ENCODE measurements at places on chromosomes 5 and 9.

DNA sequence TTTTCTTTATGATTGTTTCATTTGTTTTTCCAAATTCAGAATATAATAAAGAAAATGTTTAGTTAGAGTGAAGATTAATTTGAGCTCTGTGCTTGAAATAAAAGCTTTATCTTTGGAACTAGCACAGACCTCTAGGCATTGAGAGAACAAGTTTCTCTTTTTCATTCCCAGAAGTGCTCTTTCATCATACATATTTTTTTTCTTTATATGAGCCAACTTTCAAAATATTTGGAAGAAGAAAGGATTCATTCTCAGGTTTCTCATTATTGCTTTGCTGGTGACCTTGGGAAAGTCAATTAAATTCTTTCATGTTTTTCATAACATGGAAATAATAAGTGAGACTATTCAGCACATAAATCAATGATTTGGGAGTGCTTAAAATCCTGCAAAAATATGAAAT is 16.8 kb downstream of the CTXN3 start:
- DNase-seq: no peak

DNA sequence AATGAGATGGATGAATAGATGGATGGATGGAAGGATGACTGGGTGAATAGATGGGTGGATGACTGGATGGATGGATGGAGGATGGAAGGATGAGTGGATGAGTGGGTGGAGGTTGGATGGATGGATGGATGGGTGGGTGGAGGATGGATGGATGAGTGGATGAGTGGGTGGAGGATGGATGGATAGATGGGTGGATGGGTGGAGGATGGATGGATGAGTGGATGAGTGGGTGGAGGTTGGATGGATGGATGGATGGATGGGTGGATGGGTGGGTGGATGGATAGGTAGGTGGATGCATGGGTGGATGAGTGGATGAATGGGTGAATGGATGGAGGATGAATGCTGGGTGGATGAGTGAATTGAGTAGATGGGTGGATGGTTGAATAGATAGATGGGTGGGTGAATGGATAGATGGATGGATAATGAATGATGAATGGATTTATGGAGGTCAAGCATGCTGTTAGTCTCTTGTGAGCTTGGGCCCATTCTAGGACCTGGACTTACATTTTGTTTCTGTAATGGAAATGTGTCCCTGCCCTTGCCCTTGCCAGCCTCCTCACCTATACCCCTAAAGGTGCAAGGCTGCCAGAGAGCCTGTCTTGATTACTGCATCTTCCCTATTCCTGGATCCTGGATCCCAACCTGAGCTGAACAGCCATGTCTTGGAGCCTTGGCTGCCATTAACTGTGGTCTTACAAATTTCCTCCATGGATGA is 159.7 kb upstream of the NFIL3 start:
- no peak for DNase-seq

DNA sequence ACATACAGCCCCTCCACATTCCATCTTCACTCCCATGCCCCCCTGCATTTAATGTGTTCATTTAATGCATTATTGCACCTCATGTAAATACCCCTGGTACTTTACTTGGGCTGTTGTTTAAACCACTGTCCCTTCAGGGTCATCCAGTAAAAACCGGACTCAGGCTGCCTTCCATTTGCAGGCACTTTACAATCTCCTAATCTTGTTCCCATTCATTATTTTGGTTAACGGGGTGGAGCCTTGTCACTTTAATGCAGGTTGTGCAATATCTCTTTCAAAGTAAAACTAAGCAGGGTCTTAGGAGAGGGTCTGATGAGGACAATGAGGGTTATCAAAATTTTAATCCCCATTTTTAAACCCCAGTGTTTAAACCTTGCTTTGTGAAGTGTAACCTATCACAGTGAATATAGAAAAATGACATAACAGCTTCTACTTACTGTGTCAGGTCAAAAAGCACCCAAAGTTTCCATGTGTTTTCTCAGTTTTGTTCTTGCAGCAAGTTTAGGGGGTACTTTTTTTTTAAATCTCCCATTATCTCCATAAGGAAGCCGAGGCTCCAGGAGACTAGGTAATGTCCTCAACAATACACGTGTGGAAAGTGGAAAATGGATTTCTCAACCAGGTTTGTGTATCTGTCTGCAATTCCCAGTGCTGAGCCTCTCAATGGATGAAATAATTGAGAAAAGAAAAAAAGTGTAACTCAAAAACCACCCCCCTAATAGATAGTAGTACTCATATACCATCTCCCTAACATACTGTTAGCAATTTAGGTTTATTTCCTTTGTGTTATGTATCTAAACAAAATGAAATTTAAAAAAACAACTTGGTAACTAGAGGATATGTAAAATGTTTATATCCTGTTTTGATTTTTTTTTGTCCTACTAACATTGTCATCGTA is 54.2 kb upstream of the SPRY4 start:
- DNase-seq: no peak

- DNase-seq: no peak
These were observed 42.5 kb downstream of the SEMA4D start for GRCh38 chr9:89455356-89455824.

DNA sequence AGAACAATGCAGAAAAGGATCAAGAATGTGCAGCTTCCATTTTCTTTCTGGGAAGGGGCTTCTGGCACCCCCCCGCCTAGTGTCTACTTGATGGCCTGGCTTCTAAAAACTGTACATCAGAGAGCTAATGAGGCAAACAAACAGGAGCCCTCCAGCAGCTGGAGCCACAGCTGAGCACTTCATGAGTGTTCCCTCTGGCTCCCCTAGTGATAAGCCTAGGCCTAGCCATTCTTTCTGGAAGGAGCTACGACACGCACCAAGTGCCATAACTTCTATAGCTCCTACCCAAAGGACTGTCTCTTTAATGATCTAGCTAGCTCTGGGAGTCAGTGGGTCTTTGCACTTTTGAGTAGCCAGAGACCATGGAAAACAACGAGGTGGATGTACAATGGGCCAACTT is 66.1 kb downstream of the DNAH5 start:
- no peak for DNase-seq

GRCh38 chr9:110933350-110934001 is 104.8 kb downstream of the LPAR1 start:
- DNase-seq: no peak

All from HS-27A (cell line).